HT-29 (cell line): ENCODE measurements at places on chromosomes 6 and 20.

- no peak for DNase-seq
Measured at GRCh38 chr6:15675536-15676220, 12.8 kb upstream of the DTNBP1 start.

DNA sequence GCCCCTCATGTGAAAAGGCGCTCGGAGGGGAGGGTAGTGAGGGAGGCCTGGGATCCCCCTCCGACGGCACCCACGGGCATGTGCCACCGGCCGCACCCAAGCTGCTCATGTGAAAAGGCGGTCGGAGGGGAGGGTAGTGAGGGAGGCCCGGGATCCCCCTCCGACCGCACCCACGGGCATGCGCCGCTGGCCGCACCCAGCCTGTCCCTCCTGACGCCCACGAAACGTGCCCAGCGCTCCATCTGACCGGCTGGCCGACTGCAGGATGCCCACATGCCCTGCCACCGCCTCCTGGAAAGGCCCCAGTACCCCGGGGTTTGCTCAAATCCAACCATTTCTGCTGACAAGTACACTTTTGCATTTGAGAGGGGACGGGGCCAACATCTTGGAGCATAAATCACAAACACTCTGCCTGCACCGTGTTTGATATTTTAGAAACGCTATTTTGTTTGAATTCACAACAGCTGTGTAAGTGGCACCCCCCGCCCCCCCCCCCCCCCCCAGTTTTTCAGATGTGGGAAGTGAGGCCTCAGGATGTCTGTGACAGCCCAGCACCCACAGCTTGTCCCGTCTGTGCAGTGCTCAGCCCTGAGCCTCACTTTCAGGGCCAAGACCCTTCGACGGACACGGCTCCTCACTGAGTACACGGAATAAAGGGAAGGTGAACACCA is 34.1 kb downstream of the SLC2A4RG start:
- DNase-seq = no peak

DNA sequence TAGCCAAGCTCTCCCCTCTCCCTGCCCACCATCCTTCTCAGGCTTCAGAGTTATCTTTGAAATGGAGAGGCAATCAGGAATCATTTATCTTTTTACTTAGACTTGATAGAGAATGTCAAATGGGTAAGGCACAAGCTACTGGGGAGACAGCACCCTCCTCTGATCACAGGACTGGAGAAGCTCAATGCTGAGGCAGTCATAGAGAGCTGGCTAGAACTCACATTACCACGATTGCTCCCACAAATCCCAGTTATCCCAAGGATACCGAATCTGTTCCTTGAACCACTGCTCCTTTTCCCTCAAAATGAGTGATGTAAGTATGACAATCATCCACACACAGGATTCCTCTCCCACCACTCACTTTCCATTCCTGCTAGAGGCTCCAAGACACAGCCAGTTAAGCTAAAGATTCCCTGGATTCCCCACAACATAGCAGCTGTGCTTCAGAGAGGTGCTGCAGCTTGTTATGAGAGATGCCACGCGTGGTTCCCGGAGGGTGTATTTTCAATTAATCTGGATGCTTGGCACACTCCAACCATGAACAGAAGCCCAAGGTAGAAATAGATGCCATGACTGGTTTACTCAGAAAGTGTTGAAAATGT is 96.2 kb upstream of the VGLL2 start:
- DNase-seq = no peak

DNA sequence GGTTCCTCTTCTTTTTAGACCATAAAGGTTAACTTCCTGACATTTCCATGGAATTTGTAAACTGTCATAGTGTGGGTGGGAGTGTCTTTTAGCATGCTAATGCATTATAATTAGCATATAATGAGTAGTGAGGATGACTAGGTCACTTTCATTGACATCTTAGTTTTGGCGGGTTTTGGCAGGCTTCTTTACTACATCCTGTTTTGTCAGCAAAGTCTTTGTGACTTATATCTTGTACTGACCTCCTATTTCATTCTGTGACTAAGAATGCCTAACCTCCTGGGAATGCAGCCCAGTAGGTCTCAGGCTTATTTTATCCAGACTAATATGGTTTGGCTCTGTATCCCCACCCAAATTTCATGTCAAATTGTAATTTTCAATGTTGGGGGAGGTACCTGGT is 149.6 kb upstream of the SYNCRIP start:
- DNase-seq = no peak

- DNase-seq = no peak
Measured at GRCh38 chr20:15622368-15622767, 950.9 kb downstream of the KIF16B start.

- DNase-seq = no peak
Measured at GRCh38 chr6:118581489-118581959, 33.4 kb downstream of the PLN start.

DNA sequence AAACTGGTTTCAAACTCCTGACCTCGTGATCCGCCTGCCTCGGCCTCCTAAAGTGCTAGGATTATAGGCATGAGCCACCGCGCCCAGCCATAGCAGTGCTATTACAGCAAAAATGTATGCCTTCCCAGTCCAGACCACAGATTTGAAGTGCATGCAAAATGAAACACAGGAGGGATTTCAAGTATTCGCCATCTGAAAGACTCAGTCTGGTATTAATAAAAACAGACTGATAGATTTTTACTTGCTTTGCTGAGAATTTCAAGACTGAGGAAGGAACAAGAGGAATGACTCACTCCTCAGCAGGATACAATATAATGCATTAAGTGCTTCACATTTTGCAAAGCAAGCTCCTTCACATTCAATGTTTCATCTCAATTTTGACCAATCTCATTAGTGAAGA is 134.9 kb downstream of the TMEM200A start:
- DNase-seq = no peak

DNA sequence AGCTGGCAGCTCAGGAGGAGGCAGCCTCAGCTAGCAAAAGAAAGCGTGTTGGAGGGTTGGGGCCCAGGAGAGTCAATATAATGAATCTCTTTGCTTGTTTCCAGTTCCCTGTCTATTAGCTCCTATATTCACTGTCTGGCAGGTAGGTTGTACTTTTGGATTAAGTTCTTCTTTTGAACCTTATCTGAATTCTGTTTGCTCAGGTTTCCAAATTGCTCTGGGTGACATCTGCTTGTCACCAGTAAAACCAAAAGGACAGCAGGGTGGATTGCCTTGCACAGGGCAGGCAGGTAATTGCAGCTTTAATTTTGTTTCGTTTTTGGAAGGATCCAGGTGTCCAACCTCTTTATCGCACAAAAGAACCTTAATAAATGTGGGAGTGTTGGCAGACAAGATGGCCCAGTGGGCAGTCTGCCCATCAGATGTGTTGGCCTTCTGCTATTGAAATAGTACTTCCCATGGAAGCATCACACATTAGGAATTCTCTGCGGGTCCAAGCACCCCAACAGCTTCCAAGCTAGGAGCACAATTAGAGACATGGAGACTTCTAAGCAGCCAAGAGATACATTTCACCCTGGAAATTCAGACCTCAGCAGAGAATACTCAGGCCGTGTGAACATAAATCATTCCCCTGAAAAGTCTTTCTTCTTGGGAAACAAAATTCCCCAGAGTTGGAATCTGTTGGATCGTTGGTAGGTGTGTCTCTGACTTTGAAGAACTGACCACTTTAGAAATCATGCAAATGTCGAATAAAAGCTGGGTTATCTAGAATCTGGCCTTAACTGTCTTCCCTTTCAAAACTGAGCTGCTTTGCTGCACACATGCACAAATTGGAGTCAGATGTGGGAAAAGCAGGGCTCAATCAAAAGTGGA is 286.9 kb upstream of the BMP2 start:
- no peak for DNase-seq

DNA sequence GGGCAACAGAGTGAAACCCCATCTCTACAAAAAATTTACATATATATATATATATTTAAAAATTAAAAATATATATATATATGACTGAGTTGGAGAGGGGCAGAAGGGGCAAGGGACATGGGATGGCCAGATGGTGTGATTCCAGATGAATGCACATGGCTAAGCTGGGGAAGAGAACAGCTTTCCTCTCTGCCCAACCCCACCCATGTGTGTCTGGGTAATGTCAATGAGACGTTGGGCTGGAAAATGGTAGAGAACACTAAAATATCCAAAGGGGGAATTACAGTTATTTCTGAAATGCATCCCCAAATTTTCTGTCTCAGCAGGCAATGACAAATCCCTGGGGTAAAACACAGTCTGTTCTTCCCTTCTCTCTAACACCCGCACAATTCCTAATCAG is 31.2 kb upstream of the CCND3 start:
- no peak for DNase-seq

- no peak for DNase-seq
Measured at GRCh38 chr6:71588490-71588889, 297.9 kb upstream of the RIMS1 start.

DNA sequence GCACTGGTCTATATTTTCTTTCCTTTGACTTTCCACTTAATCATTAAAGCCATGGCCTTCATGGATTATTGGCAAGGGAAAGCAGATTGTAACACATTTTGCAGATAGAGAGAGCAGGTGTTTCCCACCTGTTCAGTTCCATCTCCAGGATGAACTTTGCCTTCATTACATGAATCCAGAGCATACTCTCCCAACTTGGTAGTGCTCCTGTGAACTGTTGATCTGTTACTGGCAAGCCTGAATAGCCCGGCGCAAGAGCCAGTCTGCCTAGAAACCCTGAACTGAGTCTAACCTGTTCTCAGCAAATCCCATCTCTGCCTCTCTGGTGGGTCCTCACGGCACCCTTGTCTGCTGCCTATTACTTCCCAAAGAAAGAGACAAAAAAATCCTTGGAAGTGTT is 210.3 kb downstream of the PLCB1 start:
- DNase-seq = no peak

- no peak for DNase-seq
Measured at GRCh38 chr6:109002051-109002697, 92.5 kb downstream of the SESN1 start.

- no peak for DNase-seq
Measured at GRCh38 chr6:113495521-113495920, 361.6 kb upstream of the MARCKS start.

- DNase-seq = no peak
Measured at GRCh38 chr6:129568015-129568414, 142.0 kb downstream of the ARHGAP18 start.

- DNase-seq = no peak
Measured at GRCh38 chr6:145569140-145569539, 166.2 kb downstream of the EPM2A start.

DNA sequence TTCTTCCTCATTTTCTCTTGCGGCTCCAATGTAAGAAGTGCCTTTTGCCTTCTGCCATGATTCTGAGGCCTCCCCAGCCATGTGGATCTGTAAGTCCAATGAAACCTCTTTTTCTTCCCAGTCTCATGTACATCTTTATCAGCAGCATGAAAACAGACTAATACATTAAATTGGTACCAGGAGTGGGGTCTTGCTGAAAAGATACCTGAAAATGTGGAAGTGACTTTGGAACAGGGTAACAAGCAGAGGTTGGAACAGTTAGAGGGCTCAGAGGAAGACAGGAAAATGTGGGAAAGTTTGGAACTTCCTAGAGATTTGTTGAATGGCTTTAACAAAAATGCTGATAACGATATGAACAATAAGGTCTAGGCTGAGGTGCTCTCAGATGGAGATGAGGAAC is 316.7 kb upstream of the HS3ST5 start:
- DNase-seq = no peak

GRCh38 chr6:6521961-6522482 is 66.5 kb upstream of the LY86 start:
- no peak for DNase-seq

DNA sequence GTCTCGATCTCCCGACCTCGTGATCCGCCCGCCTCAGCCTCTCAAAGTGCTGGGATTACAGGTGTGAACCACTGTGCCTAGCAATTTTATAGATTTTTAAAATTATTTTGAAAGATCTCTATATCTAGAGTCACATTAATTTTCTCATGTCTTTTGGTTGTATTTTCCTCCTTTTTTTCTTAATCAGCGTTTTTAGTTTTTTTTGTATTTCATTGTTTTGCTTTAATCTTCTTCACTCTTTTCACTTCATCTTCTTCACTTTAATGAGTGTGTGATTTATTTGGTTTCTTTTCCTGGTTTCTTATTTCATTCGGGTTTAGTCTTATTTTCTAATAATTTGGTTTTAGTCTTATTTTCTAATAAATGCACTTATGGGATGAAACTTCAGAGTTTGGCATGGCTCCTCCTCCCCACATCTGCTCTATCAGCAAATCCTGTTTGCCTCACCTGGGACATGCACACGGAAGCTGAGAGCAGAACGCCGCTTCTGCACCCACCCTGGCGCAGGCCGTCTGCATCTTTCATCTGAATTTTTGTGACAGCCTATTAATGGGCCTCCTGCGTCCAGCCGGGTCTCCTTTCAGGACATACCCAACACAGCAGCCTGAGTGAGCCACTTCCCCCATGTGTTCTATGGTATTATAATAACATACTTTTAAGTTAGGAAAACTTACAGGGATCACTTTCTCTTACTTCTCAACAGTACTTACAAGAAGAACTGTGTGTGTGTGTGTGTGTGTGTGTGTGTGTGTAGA is 35.5 kb downstream of the DTD1 start:
- no peak for DNase-seq

DNA sequence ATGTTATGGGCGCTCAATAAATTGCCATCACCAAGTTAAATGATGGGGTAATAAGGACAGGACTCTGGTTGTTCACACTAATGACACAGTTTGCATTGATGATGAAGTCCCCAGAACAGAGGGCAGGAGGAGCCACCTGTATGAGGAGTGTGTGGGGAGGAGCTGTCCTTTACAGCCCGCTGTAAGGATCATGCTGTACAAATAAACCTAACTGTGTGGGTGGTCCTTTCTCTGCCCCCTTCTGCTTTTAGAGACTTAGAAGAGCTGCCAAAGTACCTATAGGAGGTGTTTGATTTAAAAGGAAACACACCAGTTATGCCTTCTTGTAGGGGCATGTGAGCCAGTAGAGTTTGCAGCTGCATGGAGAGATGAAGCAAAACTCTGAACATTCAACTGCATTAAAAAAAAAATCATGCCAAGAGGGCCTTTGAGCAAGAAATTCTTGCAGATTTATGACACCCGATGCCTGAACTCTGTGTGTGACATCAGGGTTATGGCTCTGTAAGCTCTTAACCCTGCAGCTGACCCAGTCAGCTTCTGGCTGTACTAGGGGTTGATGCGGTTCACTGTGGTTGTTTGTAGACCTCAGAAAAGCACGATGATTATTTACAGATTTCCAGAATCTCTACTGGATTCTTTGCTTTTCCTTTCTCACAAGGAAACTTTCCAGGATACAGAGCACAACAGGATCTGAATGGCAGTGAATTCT is 67.4 kb downstream of the UST start:
- DNase-seq = no peak

- DNase-seq = peak; percentile 78
Measured at GRCh38 chr6:89281779-89282246, 33.3 kb downstream of the GABRR2 start.

GRCh38 chr20:50215101-50215690 is 24.6 kb downstream of the CEBPB start:
- DNase-seq = no peak

DNA sequence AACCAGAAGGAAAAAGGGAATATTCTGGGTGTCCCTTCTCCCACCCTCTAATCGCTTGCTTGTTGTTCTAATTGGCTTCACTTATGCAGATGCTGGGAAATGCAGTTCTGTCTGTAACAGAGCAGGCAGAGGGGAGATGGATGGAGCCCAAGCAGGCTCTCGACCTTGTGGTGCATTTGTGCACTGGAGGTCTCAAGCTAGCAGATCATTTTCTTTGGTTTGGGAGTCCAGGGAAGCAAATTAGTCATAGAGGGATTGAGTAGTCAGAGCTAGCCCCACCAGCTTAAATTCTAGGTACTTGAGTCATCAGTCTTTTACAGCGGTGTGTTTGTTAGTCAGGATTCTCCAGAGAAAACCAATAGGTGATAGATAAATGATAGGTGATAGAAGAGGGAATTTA is 234.7 kb upstream of the ECI2 start:
- no peak for DNase-seq
